Adipocyte (in vitro differentiated cells): ENCODE measurements at places on chromosomes 4 and X.

- DNase-seq = peak; percentile 82
Observed at GRCh38 chr4:141132709-141133145, 542 bp downstream of the RNF150 start.

GRCh38 chrX:24150051-24150790 is 692 bp downstream of the ZFX start:
- DNase-seq = peak; percentile 98

GRCh38 chr4:4480685-4481398 is 61.0 kb downstream of the STX18 start:
- peak; percentile 51 for DNase-seq

GRCh38 chr4:17562157-17562556 is 14.8 kb upstream of the LAP3 start:
- no peak for DNase-seq

DNA sequence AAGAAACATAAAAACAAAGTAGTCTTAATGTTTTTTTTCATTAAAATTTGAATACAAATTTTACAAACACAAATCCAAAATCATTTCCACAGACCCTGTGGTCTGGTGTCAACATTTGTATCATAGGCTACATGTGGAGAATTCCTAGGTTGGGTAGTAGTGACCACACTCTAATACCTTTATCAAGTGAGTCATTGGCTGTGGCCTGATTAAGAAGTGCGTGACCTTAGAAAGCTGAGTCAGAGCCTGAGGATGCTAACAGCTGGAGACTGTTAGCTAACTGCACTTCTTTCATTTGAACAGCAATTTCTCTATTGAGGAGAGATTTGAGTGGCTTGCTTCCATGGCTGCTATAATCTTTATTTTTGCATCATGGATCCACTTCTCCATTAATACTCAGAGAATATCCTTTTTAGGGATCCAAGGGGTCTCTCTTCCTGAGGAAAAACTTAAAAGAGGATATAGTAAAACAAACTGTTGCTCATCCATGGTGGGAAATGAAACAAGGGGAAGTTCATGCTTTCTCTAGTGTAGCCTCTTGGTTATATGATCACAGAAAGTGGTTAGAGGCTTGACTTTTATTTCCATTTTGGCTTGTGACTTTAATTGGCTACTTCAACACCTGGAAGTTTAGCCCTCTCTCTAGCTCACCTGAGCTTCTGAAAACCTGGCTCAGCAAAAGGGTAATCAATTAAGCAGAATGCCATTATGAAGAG is 335.8 kb downstream of the PABPC4L start:
- peak; percentile 94 for DNase-seq

DNA sequence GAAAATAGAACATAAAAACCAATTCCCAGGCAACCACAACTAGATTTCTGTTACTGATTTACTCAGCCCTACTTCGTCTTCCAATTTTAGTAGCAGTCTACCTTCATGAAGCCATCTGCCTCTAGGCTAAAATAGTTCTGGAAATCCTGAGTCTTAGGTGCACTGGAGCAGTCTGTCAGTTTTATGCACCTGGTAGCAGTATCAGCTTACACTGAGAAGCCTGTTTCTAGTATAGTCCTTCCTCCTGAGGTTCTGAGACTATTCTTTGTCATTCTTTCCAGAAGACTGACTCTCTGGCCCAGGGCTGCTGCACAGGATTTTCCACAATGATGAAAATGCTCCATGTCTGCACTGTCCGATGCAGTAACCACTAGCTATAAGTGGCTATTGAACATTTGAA is 16.9 kb upstream of the HPRT1 start:
- DNase-seq = no peak

GRCh38 chrX:2662586-2662985 is 28.5 kb upstream of the CD99 start:
- no peak for DNase-seq

- DNase-seq = peak; percentile 83
Observed at GRCh38 chr4:94595880-94596483, 144.2 kb downstream of the PDLIM5 start.

DNA sequence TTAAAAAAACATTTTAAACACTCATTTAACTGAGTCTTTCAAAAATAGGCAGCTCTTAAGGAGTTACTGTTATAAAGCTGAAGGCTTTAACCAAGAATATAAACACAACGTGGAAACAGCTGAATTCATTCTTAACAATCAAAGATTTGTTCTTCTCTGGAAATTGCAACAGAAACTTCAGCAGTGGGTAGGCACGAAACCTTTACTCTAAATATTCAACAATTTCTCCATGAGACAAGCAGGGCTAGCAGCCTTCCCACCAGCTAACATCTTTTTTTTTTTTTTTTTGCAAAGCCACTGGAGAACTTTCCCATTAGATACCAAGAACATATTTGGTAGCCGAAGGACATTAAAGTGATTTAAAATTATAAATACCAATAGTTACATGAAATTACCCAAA is 78.2 kb upstream of the PRSS48 start:
- peak; percentile 60 for DNase-seq

DNA sequence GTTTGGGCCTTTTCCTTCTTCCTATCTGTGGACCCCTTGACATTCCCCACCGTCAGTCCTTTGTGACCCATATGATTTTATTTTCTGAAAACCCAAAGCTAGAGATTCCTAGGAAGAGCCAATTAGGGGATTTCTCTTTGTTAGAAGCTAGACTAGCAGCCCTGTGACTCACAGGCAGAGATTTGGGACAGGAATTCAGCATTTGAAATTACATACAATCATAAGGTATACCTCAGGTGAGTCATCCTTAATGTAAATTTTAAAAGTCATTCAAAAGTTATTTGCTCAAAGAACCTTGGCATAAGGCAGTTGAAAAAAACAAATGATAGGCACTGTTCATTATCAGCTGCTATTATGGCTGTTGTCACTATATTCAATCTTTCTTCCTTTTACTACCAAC is 40.6 kb downstream of the USP26 start:
- DNase-seq = no peak

- no peak for DNase-seq
Observed at GRCh38 chr4:185809121-185809520, 2.9 kb downstream of the SORBS2 start.

- no peak for DNase-seq
Observed at GRCh38 chrX:672931-673330, 42.3 kb downstream of the SHOX start.

DNA sequence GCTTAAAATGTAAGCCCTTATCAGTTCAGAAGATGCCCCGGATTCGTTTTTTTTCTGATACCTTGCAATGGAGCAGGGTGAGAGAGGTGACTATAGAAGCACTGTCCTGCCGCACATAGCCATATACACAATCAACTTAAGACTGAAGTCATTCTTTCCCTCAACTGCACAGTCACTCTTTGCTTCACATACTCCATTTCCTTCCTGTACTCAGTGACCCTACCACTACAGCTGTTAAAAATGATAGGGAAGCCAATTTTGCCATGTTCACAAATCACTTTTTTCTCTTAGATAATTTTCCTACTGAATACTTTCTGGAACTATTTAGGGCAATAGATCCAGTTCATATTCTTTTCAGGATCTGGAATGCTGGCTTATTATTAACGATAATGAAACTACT is 300.0 kb downstream of the ANK2 start:
- no peak for DNase-seq

DNA sequence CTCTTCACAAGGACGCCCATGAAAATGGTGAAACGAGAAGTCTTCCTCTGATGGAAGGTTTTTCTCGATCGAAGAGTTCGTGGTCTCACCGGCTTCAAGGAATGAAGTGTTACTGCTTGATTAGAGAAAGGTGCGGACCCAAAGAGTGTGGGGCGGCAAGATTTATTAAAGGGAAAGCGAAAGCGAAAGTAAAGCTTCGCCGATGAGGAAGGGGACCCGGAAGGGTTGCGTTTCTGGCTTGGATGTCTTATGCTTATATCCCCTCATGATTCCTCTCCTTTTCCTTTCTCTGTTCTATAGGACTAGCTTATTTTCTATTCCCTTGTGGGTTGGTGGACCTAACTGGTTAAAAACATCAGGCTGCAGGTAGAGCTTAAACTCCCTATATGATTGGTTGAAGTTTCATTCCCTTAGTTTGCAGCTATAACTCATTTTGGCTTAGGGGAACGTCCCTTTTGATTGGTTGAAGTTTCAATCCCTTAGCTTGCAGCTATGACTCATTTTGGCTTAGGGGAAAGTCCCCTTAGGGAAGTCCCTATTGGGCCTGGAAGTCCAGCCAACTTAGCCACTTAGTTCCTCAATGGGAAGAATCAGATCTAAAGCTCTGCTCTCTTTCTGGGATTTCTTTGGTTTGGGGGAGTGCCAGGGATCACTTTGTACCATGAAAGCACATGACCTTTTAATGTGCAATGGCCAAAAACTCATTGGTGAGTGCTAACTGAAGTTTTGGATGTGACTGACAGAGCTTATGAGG is 1025.0 kb upstream of the PCDH10 start:
- DNase-seq = no peak
